Activated naive CD4-positive, alpha-beta T cell treated with anti-CD3 and anti-CD28 coated beads, Interleukin-2, amount 50 U/mL, for 72 hours (primary cell): ENCODE measurements at places on chromosomes 11 and 22. TPM values are rescaled to one million over a fixed set of nuclear protein-coding genes. Genes with fewer than 3 reads are reported as not detected.

SLC22A9 gene
- total RNA-seq: not detected

OR51I1 gene
- total RNA-seq: not detected

BTBD10 gene
- 19.4 TPM for total RNA-seq

FADD gene
- 22.7 TPM for total RNA-seq

SHISA8 gene
- total RNA-seq: 1.1 TPM

SHANK2 gene
- not detected for total RNA-seq

TMPRSS6 gene
- total RNA-seq: 8.7 TPM

TPH1 gene
- 0.43 TPM for total RNA-seq

GRCh38 chr22:33188326-33188725 is 130.1 kb upstream of the SYN3 start:
- no peak for DNase-seq

DNA sequence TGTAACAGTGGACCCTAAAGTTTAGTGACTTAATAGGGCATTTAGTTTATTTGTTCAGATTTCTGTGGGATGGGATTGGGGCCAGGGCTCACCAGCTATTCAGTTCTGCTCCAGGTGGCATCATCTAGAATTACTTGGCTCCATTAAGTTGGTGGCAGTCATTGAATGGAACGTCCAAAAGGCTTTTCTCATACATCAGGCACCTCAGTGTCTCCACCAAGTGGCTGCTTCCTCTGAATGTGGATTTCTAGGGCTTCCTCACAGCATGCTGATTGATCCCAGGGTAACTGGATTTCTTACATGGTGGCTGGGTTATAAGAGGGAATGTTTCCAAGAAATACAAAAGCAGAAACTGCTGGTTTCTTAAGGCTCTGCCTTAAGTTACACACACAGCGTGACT is 34.7 kb downstream of the USP47 start:
- no peak for DNase-seq

DNA sequence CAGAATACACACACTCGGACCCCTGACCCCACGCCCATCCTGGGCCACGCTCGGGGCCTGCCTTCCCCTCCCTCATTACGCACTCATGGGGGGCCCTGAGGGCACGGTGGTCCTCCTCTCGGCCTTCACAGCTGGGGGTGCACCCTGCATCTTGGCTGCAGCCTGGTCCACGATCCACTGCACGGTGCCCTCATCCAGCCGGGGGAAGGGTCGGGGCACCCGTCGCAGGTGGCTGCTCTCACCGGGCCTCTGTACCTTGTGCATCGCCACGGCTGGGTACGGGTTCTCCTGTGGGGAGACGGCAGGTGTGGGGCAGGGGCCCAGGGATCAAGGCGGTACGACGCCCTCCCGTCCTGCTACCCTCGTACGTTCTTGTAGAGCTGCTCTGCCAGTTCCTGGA is 10.4 kb downstream of the SBF1 start:
- DNase-seq: no peak

DNA sequence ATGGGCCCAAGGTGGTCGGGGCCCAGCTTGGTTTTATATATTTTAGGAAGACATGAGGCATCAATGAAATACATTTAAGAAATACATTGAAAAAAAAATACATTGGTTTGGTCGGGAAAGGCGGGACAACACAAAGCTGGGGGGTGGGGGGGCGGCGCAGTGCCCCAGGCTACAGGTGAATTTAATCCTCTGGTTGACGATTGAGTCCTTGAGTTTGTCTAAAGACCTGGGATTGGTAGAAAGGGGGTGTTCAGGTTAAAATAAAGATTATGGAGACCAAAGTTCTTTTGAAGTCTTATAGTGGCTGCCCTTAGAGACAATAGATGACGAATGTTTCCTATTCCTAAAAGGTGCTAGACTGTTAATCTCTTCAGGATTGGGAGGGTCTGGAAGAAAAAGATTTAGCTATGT is 3.1 kb downstream of the IFITM1 start:
- DNase-seq: no peak

DNA sequence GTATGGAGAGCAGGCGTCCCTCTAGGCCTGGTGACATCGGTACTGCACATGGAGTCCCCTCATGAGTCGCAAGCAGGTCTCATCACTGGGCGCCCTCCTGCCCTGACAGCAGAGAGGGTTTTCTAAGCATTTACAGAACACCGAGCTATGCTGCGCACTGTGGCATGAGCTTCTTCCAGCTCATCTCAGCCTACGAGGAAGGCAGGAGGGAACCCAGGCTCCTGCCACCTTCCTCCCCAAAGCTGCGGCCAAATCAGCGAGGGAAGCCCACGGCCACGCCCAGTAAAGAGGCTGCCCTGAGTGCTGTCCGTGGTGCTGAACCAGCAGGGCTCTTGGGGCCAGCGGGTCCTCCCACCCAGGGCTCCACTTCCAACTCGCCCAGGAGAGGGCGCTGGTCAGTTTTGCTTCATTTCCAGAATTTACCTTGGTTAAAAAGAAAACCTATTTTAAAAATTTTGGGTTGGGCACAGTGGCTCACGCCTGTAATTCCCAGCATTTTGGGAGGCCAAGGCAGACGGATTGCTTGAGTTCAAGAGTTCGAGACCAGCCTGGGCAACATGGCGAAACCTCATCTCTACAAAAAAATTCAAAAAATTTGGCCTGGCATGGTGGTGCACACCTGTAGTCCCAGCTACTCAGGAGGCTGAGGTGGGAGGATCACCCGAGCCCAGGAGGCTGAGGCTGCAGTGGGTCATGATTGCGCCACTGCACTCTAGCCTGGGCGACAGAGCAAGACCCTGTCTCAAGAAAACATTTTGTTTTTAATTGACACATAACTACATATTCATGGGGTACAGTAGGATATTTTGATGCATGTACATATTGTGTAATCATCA is 34.2 kb downstream of the PHF21B start:
- DNase-seq: no peak

GRCh38 chr11:110501428-110501827 is 71.7 kb downstream of the FDX1 start:
- DNase-seq: no peak

DNA sequence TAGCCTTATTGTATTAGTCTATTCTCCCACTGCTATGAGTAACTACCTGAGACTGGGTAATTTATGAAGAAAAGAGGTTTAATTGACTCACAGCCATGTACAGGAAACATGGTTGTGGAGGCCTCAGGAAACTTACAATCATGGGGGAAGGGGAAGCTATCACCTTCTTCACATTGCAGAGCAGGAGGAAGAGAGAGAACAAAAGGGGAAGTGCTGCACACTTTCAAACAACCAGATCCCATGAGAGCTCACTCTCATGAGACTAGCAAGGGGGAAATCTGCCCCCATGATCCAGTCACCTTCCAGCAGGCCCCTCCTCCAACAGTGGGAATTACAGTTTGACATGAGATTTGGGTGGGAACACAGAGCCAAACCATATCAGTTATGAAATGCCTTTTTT is 179.4 kb downstream of the ARHGAP42 start:
- DNase-seq: no peak

DNA sequence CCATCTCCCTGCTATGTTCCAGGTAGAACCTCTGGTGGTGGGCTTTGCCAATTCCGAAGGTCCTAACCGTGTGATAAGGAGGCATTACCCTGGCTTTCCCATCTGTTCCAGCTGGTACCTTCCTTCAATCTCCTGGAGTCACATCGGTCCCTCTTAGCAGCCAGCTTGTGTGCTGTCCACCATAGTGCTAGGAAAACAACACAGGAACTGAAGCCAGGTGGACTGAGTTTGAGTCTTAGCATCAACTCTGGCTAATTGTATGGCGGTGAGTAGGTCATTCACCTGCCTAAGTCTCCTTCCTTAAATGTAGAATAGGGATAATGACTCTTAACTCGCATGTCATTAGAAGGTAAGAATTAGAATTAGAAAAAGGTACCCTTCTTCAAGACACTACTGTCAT is 159.6 kb upstream of the E2F8 start:
- no peak for DNase-seq
